ENCODE measurements at places on chromosomes 7 and 10.

GRCh38 chr10:91528768-91529167 is 104.1 kb downstream of the PPP1R3C start:
- no peak for DNase-seq

DNA sequence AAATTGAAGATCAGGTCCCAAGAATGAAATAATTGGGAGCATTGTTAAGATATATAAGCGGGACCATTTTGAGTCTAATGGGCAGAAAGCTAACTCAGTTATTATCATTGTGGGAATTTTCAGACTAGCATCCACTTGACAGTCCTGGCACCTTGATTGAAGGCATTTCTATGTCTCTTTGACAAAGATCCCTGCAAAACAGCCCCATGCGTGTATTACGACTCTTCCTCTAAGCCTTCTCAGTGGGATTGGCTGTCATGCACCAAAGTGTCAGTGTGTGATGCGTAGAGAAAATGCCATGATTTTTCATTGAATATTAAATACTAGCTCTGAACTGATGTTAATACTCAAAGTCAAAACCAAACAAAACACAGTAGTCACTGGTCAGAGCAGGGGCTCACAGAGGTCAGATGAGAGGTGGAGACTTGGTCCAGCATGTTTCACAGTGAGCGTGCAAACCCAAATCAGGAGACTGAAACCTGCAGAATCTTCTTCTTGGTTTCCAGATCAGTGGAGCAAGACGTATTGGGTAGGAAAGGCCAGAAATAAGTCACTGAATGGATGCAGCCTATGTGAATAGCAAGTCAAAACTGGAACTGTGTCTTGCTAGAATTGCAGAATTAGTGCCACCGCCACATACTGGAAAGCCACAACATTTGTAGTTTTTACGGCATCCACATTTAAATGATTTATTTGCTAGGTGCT is 303.6 kb upstream of the AKR1E2 start:
- no peak for DNase-seq

DNA sequence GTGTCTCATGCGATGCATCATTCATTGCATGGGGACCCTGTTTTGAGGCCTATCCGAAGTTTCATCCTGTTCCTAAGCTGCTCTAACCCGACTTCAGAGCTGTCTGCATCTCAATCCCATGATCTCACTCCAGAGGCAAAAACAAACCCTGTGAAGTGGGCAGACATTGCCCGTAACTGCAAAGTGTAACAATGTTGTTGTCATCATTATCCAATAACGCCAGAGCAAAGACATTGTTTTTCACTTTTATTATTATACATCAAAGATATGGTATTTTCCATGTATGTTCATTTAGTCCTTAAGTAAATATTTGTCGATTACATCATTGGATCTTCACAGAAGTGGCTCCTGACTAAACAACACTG is 246.7 kb downstream of the KLF6 start:
- no peak for DNase-seq

- DNase-seq = no peak
Observed at GRCh38 chr10:34861293-34862021, 46.4 kb upstream of the PARD3 start.

DNA sequence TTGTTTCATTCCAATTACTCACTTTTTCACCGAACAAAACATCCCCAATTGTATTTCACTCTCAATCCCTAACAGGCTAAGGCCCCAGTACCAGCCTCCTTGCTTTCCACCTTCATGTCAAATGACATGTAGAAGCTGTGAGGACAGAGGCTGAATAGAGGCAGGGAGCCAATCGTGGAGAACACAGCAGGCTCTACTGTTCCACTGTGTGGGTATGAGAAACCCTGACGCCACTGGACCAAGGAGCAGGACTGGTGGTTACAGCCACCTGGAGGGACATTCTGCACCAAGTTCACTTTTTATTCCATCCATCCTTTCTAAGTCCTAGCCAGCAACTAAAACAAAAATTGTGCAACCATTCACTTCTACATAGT is 502.8 kb downstream of the SORCS1 start:
- DNase-seq = no peak

- DNase-seq = no peak
Observed at GRCh38 chr10:33311640-33312039, 22.8 kb downstream of the NRP1 start.

GRCh38 chr10:24792638-24793037 is 69.0 kb upstream of the ARHGAP21 start:
- no peak for DNase-seq

DNA sequence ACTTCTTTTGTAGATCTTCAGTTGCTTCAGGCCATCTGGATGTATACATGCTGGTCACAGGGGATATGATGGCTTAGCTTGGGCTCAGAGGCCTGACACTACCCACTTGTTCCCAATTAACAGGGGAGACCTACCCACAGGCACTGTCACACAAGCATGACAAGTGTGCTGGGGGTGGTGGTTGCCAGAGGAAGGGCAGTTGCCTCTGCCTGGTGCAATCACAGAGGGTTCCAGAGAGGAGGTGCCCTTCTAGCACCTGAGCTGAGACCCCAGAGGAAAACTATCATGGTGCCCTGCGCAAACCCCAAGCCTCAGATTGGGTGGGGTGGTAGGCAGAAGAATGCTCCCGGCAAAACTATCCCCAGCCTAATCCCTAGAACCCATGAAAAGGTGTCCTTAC is 65.6 kb upstream of the NANOS1 start:
- no peak for DNase-seq

DNA sequence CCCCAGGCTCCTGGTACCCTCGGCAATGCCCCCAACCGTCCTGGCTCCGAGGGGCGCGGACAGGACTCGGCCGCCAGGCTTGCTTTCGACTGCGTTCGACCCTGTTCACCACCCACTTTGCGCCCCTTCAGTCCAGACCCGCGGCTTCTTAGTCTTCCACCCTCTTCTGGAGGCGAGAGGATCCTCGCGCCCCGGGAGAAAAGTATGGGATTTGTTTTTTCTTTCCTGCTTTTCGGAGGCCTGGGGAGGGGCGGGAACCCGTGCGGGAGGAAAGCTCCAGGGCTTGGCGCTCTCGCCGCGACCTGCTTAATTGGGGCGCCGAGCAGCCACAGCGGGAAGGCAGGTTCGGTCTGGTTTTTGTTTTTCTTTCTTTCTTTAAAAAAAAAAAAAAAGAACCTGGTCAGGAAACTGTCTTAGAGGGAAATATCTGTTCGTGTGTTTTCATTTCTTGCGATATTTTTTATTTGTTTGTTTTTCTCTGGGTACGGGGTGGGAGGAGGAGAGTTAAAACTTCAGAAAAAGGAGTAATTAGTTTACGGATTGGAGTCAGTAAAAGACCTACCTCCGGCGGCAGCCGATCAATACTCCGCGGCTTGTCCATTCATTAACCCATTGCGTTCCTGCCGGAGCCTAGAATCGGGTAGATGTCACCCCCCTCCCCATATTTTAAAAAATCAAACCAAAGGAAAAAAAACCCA is 1.6 kb downstream of the EMX2 start:
- no peak for DNase-seq

DNA sequence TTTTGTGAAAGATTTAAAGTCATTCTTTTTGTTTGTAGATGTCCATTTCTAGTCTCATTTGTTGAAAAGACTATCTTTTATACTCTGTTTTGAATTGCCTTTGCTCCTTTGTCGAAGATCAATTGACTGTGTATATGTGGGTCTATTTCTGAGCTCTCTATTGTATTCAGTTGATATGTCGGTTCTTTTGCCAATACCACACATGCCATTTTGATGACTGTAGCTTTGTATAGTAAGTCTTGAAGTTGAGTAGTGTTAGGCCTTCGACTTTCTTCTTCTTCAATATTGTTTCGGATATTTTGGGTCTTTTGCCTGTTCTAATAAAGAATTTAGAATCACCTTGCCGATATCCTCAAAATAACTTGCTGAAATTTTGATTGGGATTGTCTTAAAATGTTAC is 104.5 kb downstream of the CCSER2 start:
- no peak for DNase-seq

- DNase-seq = no peak
Observed at GRCh38 chr7:30915005-30915601, 3.5 kb downstream of the AQP1 start.

- no peak for DNase-seq
Observed at GRCh38 chr7:13034693-13035092, 347.3 kb downstream of the ARL4A start.

- no peak for DNase-seq
Observed at GRCh38 chr7:67625257-67625737, 628.7 kb downstream of the TYW1 start.

GRCh38 chr7:129188372-129188891 is at the start of gene SMO:
Gene SMO, plus strand, starts transcription at chr7:129188633. Its CDS starts 519 bp downstream, at chr7:129189152.
- DNase-seq = no peak

- no peak for DNase-seq
Observed at GRCh38 chr10:60335708-60336107, 54.0 kb downstream of the ANK3 start.

DNA sequence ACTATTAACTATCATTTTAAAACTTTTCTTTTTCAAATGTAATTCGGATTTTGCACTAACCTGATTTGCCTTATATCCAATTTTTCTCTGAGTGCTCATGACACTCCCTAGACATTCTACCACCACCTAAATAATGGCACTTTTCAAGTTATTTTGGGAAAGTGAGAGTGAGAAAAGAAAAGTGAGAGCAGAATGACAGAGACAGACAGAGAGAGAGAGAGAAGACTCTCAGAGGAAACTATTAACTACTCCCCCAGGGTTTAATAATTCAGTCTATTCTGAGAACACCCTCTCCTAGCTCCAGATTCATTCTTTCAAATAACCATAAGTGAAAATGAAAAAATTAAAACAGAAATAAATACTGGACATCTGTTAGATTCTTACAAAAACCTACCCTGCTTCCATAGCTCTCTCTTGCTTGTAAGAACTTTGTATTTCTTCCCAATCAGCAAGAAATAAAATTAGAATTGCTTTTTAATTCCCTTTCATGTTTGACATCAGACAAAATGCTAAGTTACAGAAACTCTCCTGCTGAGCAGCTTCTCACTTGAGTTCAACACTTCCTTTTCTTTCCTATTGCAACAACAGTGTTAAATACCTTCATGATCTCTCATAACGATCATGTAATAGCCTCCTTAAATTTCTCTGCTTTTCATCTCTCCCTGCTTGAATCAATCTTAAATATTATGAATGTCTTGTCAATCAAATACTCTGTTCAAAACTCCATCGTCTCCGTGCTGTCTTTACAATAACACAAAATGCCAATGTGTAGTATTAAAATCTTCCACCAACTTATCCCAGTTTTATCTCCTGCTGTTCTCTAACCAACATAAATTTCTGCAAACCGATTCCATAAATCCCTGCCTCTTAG is 191.7 kb downstream of the SEMA3E start:
- DNase-seq = no peak

GRCh38 chr7:105002-105401 is 87.4 kb upstream of the FAM20C start:
- no peak for DNase-seq

DNA sequence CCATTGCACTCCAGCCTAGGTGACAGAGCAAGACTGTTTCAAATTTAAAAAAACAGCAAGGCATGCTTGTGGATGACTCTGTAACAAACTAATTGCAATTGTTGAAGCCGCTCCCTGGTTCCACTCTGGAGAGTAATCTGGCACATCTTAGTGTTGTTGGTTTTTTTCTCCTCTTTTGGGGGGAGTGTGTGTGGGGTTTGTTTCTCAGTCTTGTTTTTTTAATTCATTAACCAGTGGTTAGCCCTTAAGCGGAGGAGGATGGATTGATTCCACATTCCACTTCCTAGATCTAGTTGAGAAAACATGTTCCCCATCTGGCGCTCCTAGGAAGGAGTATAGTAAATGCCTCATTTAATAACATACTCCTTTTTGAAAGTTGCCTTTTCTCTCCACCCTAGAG is 8.6 kb upstream of the ZNF713 start:
- DNase-seq = no peak

- DNase-seq = no peak
Observed at GRCh38 chr7:121449329-121449728, 53.2 kb upstream of the FAM3C start.

DNA sequence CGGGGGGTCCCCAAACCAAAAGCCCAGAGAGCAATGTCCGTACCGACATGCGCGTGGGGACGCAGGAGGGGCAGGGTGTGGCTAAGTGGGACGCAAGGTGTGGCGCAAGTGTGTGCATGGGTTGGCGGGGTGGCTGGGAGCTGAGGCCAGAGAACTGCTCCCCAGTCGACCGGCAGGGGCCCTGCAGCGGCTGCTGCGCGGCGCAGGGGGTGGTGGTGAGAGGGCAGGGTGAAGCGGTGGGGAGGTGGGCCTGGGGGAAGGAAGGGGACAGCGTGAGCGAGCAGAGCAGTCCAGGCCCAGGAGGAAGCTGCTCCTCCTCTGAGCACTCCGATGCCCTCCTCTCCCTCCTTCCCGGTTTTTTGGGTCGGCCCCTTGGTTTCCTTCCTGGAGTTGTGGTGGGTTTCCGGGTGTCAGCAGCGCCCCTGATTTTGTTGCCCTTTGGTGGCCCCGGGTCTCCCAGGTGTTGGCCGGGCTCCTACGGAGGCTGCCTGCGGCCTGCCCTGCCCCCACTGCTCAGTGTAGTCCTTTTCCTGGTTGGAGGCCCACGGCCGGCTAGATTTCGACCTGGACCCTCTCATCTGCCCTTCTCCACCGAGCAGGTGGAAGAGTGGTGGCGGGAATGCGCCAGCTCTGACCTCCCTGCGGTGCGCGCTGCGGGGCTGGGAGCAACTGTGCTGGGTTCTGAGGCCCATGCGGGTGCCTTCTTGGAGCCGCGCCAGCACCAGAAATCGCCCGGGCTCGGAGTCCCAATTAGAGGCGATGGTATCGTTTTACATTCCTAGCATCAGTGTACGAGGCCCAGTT is 40.5 kb upstream of the COMTD1 start:
- DNase-seq = no peak

DNA sequence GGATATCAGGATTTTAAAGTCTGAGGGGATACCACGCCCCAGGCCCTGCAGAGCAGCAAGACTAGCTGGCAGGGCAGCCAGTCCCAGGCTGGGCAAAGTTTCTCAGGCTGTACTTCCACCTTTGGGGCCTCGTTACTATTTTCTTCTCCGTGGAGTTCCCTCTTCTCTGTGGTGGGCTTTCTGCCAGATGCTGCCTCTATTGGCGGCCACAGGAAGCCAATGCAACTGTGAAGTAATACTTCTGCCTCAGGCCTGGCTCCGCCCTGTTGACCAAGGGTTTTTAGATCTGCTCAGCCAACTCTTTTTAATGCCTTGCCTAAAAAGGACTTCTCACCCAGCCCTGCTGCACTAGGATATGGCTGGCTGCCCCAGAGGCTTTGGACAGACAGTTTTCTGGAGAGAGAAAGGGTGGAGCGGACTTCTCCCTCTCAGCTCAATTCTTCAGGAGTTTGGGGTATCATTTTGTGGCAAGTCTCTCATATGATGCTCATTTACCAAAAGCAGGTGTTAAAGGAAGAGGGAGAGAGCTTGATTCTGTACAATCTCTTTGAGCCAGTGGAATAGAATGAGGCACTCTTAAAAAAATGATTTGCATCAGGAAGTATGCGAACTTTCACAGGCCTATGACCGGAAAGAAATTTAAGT is 67.4 kb downstream of the HHEX start:
- DNase-seq = no peak

- no peak for DNase-seq
Observed at GRCh38 chr10:2230478-2230877, 493.2 kb upstream of the ADARB2 start.

Data from activated CD8-positive, alpha-beta memory T cell treated with anti-CD3 and anti-CD28 coated beads for 48 hours (primary cell).